ENCODE measurements at places on chromosomes 2 and 18.

- DNase-seq, result no peak
These were observed 5.6 kb upstream of the LAMA3 start for GRCh38 chr18:23683671-23684070.

DNA sequence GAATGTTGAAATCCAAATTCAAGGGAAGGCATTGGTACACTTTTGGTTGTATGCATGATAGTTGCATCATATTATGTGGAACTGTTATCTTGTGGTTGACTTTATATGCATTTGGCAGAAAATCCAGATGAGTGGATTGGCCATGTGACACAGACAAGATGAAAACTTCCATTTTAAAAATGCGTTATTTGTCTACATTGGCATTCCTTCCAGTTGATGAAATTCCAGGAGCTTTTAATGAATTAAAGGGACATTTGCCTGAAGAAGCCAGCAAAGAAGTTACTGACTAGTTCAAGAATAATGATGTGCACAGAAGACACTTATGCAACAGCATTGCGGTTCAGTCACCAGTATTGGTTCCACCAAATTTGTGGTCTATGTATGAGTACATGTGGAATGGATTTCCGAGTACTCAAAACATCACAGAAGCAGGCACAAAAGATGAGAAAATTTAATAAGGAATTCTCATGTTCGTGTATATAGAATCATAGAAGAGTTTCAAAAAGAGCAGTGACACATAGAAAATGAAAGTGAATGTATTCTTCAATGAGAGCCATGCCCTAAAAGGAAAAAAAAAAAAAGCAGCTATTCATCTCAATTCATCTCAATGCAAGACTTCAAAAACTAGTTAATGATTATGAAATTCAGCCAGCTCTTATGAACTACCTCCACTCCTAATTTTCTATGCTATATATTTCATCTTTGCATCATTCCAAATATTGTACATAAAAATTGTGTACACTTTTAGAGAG is 232.1 kb downstream of the RBM43 start:
- no peak for DNase-seq

DNA sequence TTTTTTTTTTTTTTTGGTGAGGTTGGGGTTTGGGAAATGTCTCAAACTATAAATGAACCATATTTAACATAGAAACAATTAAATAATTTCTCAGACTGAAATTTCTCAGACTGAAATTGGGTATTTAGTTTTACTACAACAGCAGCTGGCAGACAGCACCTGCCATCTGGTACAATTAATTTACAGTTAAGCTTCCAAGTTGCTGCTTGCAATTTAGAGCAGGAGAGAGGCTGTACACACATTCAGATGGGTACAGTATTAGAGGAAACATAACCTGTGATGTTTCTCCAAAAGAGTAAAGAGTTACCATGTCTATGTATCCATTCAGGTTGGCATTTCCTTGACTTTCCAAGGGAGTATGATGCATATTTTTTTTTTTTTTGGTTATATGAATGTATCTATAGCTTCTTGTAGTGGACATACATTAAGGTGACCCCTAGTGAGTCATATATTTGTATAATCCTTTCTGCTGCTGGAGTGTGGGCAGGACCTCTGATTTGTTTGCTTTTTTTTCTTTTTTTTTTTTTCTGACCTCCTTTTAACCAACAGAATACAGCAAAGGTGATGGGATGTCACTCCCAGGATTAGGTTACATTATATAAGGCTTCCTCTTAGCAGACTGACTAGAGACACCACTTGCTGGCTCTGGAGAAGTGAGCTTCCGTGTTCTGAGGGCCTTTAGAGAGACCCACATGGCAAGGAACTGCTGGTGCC is 201.7 kb downstream of the PTH2R start:
- peak; percentile 92 for DNase-seq

GRCh38 chr2:130337735-130338325 is 4.9 kb upstream of the IMP4 start:
- no peak for DNase-seq

- no peak for DNase-seq
These were observed 1165.5 kb upstream of the SLC39A10 start for GRCh38 chr2:194491409-194492115.

DNA sequence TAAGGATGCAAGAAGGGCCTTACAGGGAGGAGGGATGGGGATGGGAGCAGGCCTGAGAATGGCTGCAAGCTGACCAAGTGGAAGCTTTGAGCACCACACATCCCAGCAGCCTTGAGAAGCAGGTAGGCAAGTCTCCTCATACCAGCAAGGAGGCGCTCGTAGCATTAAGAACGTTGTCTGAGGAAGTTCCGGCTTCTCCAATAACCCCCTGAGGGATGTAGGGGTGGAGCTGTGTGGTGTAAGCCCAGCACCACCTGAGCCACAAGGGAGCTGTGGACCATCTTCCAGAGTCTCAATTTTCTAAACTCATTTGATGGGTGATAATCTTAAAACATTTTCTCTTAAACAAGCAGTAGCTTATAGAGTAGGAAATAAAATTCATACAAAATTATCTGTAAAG is 50.6 kb downstream of the ST3GAL5 start:
- no peak for DNase-seq

DNA sequence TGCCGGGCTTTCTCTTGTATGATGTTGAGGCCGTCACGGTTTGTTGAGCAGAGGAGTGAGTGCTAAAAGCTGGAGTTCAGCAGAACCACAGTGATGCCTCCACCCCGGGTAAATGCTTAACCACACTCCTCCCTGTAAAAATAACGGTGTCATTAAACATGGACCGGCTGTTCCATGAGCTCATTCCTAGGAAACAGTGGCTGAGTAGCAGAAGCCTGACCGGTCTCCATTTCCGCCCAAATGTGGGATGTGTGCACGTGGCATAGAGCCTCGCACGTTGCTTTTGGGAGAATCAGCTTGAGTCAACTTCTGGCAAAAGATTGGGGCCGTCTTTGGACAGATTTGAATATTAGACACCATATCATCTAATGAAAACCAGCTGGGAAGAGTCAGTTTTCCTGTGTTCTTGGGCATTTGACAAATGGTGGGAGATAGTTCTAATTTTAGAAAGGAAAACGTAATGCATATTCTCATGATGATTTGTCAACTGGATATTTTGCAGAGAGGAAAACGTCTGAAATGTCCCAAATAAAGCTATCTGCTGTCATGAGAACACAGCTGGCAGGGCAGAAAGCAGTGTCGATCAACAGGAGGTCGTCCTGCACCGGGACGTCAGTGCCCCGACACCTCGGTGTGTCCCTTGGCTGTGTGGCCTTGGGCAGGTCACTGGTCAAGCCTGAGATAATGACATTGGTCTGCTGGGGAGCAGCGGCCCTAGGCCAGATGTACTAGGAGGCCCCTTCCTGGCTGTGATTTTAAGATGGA is 42.4 kb downstream of the LRRFIP1 start:
- DNase-seq, result peak; percentile 81

DNA sequence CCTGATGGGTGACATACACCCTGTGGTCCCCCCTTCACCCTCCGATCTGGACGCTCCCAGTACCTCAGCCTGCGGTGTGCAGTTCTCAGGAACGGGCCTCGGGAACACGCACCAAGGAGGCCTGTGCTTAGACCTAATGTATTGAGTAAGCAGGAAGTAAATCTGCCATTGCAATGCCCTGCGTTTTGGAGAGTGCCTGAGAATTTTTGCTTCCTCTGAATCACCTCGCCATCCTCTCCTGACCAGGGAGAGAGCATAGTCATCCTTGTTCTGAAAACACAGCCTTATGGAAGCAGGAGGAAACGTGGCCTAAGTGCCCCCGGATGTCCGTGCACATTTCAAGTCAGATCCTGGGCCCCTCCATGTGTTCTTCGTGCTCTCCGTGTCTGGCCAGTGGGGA is 272.2 kb downstream of the NDUFA10 start:
- DNase-seq, result no peak

GRCh38 chr2:220424561-220424960 is 797.1 kb downstream of the SLC4A3 start:
- no peak for DNase-seq

GRCh38 chr18:44126598-44126997 is 554.1 kb upstream of the SETBP1 start:
- no peak for DNase-seq

- DNase-seq, result no peak
These were observed 114.1 kb upstream of the MSH2 start for GRCh38 chr2:47288864-47289263.
